ENCODE measurements at places on chromosomes 11 and 22. TPM values are rescaled to one million over a fixed set of nuclear protein-coding genes. Genes with fewer than 3 reads are reported as not detected.

OR10A2 gene
- not detected for total RNA-seq

HOATZ gene
- not detected for total RNA-seq

SLC2A11 gene
- 20.7 TPM for total RNA-seq

NXPE1 gene
- total RNA-seq = not detected

MRGPRD gene
- total RNA-seq = not detected

LRRC56 gene
- total RNA-seq = 0.11 TPM

MMP8 gene
- total RNA-seq = 31.6 TPM

OR51I1 gene
- total RNA-seq = 0.63 TPM

TSPAN18 gene
- not detected for total RNA-seq

GSTT2B gene
- 1.2 TPM for total RNA-seq

DNAJB7 gene
- total RNA-seq = not detected

MS4A4E gene
- total RNA-seq = not detected

PANX3 gene
- not detected for total RNA-seq
